ENCODE measurements at places on chromosomes 3 and 15.

DNA sequence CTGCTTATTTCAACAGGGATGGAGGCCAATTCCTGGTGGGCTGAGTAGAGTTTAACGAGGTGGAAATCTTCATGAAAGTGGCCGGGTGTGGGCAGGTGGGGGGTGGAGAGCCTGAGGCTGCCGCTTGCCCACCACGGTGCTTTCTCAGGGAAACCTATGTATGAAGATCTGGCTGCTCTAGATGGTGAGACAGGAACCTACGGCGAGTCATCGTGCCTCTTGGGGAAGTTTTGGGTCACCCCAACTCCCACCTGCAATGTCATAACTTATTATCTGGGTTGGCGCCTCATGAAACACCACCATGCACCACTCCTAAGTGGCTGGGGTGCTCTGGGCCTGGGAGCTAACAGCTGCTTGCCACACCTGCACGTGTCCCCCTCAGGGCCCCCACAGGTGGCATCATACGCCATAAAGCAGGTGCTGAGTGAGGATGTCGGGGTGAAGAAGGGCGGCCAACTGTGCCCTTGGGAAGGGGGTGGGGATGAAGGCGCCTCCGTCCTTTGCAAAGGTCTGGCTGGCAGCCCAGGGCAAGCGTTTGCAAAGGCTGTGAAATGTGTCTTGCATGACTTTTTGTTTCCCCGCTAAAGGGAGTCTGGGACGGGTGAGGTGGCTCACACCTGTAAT is 27.9 kb upstream of the SNRPA1 start:
- DNase-seq = no peak

GRCh38 chr15:32784581-32784980 is 66.8 kb downstream of the GREM1 start:
- no peak for DNase-seq

- peak; percentile 48 for DNase-seq
These were observed 69.2 kb upstream of the ICE2 start for GRCh38 chr15:60548101-60548500.

DNA sequence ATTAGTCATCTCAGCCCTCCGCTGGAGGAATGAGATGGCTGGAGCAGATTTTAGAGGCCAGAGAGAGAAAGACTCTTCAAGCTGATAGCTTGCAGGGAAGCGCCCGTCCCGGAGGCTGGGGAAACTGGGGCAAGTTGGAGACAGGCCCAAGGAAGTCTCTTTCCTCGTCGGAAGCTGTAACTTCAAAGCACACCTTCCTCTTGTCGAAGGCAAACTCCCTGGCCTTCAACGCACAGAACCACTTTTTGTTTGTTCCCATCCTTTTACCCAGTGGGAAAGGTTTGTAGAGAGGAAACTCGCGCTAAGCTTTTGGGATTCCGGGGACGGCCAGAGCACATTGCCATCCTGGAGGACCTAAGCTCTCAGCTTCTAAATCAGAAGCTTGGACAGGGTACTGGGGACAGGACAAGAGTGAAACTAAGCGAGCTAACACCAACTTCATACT is 900 bp upstream of the EOMES start:
- DNase-seq = no peak

DNA sequence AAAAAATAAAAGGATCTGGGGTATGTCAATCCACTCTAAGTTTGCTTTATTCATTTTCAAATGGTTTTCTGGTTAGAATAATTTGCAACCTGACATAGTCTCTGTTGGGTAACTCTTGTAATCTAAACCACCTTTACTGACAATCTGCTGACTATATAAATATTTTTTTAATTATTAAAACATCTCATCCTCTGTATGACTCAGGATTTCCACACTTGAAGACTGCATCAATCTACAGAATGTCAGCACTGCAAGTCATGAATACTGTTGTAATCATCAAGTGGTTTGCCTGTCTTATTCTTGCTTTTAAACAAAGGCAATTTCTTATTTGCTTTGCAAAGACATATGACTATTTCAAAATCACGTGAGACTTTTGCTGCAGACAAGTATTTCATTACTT is 42.1 kb downstream of the VGLL3 start:
- DNase-seq = no peak

DNA sequence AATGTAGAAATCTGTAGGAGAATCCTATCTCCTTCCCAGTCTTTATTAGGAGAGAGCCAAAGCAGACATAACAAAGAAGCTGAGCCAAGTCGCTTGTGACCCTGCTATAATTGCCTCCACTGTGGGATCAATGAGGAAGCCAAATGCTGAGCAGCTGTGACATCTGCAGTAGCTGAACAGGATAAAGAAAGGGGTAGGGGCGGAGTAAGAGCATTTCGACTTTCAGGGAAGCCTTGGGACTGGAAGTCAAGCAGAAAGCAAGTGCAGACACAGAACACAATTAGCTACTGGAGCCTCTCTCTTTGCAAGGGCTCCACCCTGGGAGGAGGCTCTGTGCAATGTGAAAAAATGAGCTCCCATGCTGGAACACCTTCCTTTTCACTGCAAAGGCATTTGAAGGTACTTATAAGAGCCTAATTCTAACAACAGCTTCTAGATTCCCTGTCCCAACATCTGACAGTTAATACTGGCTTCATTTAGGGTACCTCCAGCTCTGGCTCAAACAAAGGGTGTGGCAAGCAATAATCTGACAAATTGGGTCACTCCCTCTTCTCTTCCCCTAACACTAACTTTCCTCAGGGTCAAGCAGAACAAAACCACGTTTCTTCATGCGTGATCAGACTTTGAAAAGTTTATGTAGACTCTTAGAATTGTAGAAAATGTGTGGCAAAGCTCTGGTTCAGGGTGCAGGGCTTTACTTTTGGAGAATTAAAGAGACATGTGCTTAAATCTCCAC is 166.4 kb downstream of the CADPS start:
- no peak for DNase-seq

DNA sequence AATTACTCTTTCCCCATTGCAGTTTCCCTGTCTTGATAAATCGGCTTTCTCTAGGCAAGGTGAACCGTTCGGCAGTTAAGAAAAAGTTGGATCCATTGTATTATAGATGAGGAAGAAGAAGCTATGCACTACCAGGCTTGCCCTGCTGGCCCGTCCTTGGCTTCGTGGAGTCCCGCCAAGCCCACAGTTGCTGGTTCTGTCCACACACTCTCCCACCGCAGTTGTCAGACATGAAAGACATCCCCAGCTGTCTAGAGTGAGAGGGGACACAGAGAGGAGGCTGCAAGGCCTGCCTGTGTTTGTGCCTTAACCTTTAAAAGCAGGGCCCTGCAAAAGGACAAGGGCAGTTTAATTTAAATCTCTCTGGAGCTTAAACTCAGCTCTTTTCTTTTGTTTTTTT is 47.2 kb upstream of the PLCL2 start:
- no peak for DNase-seq

DNA sequence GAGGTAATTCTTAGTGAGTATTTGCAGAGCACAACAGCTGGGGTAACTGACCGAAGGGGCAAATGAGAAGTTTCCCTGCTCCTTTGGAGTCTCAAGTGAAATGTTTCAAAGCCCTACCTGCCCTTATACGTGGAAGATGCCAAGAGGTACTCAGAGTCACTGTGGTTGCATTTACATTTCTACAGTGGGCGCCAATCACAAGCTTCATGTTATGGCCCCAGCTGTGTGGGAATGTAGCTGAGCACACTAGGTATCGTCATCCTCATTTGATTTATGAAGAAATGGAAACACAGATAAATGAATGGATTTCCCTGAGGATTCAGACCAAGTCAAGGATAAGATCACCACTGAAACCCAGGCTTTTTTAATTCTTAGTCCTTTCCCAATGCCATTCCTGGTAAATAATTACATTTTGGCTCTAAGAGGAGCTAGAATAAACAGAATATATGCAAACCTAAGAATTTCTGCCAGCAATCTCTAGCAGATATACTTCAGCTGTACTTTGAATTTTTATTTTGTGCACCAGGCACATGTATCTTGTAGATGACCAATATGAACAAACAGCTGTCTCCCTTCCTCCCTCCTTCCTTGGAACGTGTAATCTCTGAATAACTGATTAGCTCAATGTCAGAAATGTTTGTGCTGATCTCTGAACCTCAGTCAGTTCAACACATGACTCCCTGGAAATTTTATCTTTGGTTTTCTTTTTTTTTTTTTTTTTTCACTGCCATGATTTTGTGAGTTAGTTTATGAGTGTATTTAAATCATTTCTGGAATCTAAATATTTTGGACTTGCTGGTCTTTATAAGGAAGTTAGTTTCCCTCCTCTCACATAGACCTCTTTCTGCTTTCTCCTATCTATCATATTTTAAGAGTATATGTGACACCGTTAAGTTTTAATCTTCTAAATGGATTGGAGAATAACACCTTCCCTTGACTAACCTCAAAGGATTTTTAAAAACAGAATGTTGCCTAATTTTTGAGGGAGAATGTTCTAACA is 69.2 kb downstream of the MAP2K5 start:
- no peak for DNase-seq

GRCh38 chr3:72295962-72296450 is 511.1 kb upstream of the PROK2 start:
- DNase-seq = no peak

DNA sequence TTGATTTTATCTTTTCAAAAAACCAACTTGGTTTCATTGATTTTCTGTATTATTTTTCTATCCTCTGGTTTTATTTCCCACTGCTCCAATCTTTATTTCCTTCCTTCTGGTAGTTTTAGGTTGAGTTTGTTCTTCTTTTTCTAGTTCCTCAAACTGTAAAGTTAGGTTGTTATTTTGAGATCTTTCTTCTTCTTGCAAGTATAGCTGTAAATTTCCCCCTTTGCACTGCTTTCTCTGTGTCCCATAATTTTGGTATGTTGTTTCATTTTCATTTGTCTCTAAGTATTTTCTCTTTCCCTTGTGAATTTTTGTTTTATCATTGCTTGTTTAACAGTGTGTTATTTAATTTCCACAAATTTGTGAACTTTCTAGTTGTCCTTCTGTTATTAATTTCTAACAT is 120.0 kb downstream of the PLD1 start:
- DNase-seq = no peak

DNA sequence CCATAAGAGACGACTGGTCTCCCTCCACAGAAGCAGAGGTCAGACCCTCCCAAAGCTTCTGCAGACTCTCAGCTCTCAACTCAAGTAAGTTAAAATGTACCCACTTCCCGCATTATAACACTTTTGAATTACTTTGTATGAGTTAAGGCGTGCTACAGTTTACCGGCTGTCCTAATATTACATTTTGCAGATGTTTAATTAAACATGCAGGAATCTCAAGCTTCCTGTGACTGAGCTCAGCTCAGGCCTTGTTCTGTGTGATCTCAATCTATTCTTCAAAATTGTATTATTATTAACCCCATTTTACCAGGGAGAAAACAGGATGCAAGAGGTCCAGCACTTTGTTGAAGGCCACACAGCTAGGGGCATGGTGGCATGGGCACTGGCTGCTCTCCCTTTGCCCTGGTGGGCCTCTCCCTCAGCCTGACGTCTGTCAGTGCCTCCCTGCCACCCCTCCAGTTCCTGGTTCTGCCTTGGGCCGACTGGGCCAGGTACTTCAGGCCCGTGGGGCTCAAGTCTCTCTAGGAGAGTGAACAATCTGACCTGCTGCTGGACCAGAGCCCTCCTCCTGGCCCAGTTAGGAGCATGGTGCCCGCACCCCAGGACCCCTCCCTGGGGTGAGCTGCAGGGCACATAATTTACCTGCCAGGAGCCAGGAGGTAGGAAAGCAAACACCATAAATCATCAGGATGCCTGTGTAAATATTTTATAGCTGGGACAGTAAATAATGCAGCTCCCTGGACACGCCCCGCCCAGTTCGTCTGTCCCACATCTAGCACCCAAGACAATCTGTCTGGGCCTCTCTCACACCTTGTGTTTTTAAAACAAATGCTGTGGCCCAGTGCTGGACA is 14.9 kb upstream of the RFT1 start:
- DNase-seq = no peak

DNA sequence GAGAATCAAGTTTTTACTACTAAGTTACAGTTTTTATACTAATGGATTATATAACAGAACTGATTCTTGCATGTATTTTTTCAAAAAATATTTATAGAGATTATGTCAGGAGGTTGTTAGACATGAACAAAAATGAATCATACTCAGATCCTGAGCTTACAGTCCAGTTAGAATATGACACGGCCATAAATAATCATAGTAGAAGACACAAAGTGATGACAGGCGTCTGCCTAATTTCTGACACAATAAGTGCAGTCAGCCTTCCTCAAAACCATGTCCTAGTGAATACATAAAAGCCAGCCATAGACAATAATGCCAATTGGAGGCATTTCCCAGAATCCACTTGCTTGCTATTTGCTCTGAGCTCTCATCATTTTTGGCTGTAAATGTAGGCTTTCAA is 81.7 kb upstream of the POU1F1 start:
- DNase-seq = no peak

GRCh38 chr3:8561370-8561769 is 59.7 kb downstream of the LMCD1 start:
- no peak for DNase-seq

- no peak for DNase-seq
These were observed 19.6 kb downstream of the CCR8 start for GRCh38 chr3:39349080-39349479.

- DNase-seq = no peak
These were observed 35.8 kb upstream of the ABHD2 start for GRCh38 chr15:89052474-89052873.

DNA sequence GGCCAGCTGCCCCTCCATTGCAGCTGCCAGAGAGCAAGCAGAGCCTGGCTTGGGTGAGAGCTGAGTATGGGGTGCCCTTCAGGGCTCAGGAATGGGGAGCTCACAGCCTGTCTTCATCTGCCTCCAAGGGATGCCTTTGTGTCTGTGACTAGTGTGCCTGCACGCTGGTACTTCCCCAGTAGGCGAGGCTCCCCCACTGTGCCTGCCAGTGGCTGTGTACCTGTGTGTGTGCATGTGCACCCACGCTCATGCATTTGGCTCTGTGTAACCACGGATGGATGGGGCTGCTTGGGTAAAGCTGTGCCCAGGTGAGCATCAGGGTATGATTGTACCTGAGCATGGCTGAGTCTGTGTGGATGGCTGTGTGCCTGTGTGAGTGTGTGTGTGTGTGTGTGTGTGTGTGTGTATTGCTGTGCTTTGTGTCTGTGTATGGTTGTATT is 2.3 kb upstream of the GRM2 start:
- DNase-seq = no peak

GRCh38 chr3:172538368-172539151 is 15.3 kb upstream of the TNFSF10 start:
- no peak for DNase-seq

- DNase-seq = peak; percentile 34
These were observed 75.2 kb downstream of the NEO1 start for GRCh38 chr15:73127302-73127936.

DNA sequence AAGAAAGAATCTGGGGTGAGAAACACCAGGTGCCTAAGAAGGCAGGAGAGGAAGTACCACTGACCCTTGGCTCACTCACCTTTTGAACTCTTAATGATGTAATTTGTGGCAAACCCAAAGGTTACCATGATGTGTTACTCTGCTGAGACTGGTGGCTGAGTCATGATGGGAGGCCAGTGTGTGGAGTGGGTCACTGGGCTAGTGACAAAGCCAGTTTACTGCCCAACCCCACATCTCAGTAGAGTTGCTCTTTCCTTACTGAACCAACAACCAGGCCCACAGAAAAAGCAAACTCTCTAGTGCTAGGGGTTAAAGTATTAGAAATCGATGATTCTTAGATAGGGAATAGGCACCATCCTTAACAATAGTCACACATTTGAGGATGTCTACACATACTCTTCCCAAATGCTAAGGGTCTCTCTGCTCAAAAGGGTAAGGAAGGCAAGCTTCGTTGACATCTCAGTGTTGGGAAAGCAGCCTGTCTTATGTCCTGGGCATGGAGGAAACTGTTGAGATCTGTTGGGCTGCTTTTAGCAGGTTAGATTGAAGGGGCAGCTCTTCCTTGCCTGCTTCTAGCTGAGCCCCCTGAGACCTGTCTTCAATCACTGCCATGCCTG is 3.1 kb downstream of the RBP2 start:
- no peak for DNase-seq
